ENCODE measurements at places on chromosomes 12 and 14. TPM values are rescaled to one million over a fixed set of nuclear protein-coding genes. Genes with fewer than 3 reads are reported as not detected.

NYNRIN gene
- total RNA-seq = 6.3 TPM

KRT3 gene
- total RNA-seq = not detected

ATG2B gene
- total RNA-seq = 18.7 TPM

OR4N5 gene
- total RNA-seq = not detected

LMNTD1 gene
- total RNA-seq = 0.98 TPM

SLC25A21 gene
- total RNA-seq = 0.44 TPM

DNA sequence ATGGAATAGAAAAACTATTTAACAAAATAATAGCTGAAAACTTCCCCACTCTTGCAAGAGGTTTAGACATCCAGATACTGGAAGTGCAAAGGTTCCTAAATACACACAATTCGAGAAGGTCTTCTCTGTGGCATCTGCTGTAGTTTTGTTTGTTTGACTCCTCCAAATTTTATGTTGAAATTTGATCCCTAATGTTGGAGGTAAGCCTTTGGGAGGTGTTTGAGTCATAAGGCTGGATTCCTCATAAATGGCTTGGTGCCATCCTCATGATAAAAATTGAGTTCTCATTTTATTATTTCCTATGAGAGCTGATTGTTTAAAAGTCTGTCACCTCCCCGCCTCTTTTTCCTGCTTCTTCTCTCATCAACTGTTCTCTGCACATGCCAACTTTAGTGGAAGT, 182.7 kb downstream of the MYRFL start:
- H3K36me3 ChIP-seq = no peaks in the 10 kb centered on the region
- H3K27ac ChIP-seq = no peak overlapping the region
- no peak for DNase-seq
- H3K4me3 ChIP-seq = no peak overlapping the region

DNA sequence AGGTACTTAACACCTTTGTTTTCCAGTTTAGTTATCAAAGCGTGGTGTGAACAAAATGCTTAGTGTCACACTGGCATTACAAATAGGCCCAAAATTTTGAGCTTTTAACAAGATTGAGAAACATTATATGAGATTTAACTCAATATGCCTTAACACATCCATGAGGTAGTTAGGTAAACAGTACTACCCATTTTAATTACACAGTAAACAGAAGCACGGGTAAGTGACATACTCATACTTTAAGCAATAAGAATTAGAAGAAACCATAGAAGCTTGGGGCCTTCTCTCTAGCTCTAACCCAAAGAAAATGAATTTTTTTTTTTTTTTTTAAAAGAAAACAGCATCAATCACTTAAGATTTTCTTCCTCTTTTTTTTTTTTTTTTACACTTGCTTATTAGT, 15.5 kb upstream of the PHLDA1 start:
- peaks cover 45% of the 10 kb centered on the region for H3K36me3 ChIP-seq
- H3K27me3 ChIP-seq = no peaks in the 10 kb centered on the region
- no peak for DNase-seq
- peak overlapping the region; percentile 12 for H3K27ac ChIP-seq
- H3K4me1 ChIP-seq = peaks cover 9% of the 10 kb centered on the region

- peak; percentile 33 for DNase-seq
- peak overlapping the region; percentile 16 for H3K4me3 ChIP-seq
- peaks cover 5% of the 10 kb centered on the region for H3K36me3 ChIP-seq
- peaks cover 27% of the 10 kb centered on the region for H3K27me3 ChIP-seq
- peaks cover 60% of the 10 kb centered on the region for H3K4me1 ChIP-seq
Observed at GRCh38 chr12:47776471-47777143, 3.6 kb downstream of the SLC48A1 start.

DNA sequence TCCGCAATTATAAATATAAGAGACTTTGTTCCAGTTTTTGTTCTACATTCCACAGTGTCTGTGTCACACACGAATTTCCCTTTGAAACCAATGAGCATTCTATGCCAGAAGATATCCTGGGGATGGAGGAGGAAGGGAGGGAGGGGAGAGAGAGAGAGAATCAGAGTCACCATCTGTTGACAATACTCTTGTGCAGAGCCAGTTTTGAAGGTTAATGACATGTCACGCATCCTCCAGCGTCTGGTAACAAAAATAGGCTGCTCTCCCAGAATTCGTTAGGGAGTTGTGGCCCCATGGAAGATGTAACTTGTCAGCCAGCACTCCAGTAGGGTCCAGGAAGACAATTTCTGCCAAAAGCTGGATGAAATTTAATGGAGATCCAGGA, 213.5 kb upstream of the KRR1 start:
- H3K4me1 ChIP-seq = peaks cover 62% of the 10 kb centered on the region
- H3K4me3 ChIP-seq = peak overlapping the region; percentile 77
- peak overlapping the region; percentile 89 for H3K27ac ChIP-seq

DNA sequence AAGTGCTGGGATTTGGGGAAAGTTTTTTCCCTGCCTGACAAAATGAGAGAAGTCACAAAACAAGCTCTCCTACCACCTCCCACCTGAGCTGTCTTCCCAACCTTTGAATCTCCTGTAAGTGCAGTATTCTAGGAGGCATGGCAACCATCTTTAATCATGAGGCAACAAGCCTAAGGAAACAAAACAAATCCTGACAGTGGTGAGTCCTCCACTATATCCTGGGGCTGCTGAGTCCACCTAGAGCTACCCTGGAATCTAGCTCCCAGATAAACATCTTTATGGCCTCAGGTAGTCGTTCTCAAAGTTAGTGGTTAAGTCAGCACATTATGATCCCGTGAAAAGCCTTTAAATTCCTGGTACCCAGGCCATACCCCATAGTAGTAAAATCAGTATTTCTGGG, 22.3 kb upstream of the ACTN1 start:
- H3K36me3 ChIP-seq = no peaks in the 10 kb centered on the region
- no peak for DNase-seq
- H3K4me1 ChIP-seq = peaks cover 20% of the 10 kb centered on the region
- H3K4me3 ChIP-seq = no peak overlapping the region
- no peaks in the 10 kb centered on the region for H3K27me3 ChIP-seq

DNA sequence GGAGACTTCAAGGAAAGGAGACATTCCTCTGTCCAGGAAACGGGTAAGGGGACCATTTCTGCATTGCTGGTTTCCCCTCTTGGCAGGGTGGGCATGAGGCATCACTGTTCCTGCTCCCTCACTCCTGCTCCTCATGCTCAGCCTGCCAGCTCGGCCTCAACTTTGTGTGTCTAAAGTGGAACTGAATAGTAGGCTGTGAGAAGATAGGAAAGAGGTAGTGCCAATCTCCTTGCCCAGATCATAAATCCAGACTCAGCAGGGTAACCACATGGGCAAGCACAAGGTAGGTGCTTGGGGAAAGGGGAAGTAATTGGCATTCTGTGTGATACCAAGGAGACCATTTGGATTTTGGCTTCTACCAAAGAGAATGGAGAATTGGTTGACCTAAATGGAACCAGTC, 2.6 kb downstream of the LTB4R start:
- H3K36me3 ChIP-seq = peaks cover 6% of the 10 kb centered on the region
- H3K4me3 ChIP-seq = no peak overlapping the region

- H3K36me3 ChIP-seq = no peaks in the 10 kb centered on the region
- no peak overlapping the region for H3K4me3 ChIP-seq
- DNase-seq = no peak
- H3K27ac ChIP-seq = no peak overlapping the region
Observed at GRCh38 chr14:104246401-104247335, 108.3 kb downstream of the KIF26A start.

DNA sequence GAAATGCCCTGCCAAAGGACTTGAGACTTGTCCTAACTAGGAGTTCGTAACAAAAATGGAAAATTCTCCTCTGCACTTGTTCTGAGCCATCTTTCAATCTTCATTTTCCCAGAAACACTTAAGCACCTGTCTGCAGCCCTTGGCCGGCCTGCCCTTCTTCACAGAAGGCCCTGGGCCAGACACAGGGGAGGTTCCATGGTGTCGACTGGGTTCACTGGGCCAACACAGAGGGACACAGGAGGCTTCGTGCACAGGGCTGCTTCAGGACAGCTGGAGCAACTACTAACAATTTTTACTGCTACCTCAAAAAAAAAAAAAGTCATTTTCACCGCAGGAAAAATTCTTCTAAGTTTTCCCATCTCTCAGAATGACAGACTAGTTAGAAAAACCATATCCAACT, 19.6 kb downstream of the NID2 start:
- DNase-seq = no peak
- peaks cover 50% of the 10 kb centered on the region for H3K36me3 ChIP-seq
- H3K27ac ChIP-seq = no peak overlapping the region
- H3K27me3 ChIP-seq = peaks cover 1% of the 10 kb centered on the region
- no peak overlapping the region for H3K4me3 ChIP-seq
